ENCODE measurements at places on chromosomes 5 and 9.
A peak's percentile ranks its signal among the peaks of the same experiment; 100 is the strongest.

DNA sequence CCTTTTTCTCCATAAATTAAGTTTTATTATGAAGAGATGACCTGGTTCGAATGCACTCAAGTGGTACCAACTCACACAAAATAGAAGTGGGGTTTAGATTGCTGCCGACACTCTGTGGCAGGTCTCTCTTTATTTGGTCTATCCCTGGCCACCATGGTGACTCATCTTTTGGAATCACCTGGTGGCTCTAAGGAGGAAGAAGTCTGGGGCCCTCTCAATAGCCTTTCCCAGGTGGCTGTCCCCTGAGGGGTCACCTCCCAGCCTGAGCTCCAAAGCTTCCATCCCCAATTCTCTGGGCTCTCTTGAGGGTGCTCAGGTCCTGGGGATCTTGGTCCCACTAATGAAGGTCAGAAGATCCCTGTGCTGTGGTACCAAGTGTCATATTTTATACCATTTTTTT is 136.8 kb downstream of the MVB12B start:
- DNase-seq: no peak

DNA sequence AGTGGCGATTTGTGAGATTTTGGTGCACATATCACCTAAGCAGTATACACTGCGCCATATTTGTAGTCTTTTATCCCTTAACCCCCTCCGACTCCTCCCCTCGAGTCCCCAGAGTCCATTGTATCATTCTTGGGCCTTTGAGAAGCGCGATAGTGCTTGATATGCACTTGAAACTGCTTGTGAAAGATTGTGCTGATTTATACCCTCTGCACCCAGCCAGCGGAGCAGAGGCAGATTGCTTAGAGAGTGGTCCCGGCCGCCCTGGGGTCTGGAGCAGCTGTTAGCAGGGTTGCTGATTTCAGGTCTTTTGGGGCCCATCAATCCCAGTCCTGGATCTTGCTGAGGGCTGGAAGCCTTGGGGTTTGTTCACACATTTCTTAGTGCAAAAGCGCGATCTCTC is 13.0 kb upstream of the FAM240B start:
- no peak for DNase-seq

- no peak for DNase-seq
Measured at GRCh38 chr9:655875-656274, 185.6 kb upstream of the DMRT1 start.

DNA sequence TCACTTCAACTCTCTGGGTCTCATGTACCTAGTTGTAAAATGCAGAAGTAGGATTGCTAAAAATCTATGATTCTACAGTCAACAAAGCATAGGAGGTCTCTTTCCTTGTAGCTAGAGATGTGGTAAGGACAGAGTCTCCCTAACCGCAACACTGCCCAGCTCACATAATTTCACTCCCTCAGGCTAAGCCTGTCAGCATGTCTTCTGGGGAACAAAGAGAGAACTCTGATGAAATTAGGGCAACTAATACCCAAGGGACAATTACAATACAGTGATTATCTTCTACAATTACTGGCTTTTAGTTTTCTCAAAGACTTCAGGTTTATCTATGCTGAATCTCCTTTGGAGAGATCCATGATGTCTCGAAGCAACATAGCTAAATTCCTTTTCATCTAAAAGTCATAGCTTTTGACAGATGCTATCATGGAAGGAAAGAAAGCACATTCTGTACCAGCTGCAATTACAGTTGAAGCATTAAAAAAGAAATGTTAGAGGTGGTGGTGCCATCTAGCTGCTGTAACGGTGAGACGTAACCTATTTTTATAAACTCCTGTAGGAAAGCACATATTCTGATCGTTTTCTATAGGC is 141.1 kb upstream of the TARS1 start:
- peak; percentile 12 for DNase-seq

DNA sequence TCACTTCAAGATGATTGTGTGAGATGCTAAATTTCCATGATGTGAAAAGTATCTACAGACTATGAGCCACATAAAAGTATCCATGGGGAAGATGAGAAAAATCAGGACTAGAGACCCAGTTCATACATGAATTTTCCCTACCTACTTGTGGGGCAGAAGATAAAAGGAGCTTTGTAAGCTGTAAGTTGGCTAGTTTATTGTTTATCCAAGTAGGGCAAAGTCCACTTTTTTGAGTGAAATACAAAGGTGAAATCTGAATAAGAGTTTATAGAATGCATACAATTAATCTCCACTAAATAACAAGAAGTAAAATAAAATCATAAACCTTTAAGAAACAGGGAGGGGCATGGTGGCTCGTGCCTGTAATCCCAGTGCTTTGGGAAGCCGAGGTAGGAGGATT is 160.4 kb downstream of the ELAVL2 start:
- DNase-seq: no peak
